ENCODE measurements at places on chromosomes 3 and 15.

DNA sequence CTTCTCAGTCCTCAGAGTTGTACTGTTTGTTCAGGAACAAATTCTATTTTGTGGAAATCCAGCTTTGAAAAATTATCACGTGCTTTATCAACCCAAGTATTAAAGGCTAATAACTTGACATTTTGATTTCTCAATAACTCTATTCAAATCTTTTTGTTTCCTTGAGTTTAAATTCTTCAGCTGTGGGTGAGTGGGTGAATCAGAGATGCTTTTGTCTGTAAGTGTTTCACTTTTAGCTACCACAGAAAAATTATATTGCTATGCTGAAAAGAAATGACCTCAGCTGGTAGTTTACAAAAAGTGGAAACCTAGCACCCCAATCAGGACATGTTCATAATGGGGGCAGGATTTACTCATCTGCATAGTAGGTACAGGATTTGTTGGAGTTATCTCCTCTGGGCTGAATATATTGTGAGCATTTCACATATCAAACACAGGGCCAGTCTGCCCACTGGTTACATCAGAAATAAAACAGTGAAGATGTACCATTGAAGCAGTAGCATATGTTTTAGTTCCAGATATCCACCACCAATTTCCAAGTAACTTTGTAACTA is 30.5 kb downstream of the MINDY4B start:
- DNase-seq, result no peak

DNA sequence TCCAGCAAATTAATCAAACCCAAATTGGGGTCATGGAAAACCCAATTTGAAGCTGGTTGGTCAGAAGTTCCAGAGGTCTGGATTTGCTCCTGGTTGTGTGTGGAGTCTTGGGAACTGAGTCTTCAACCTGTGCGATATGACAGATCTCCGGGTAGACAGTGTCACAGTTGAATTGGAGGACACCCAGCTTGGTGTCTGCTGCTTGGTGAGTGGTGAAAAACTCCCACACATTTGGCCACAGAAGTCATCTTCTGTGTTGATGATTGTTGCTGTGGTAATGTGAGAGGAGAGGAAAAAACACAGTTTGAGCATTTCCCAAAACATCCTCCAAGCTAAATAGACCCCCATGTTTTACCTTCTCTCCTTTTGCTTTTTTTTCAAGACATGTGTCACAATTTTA is 218.1 kb downstream of the TP63 start:
- DNase-seq, result no peak

DNA sequence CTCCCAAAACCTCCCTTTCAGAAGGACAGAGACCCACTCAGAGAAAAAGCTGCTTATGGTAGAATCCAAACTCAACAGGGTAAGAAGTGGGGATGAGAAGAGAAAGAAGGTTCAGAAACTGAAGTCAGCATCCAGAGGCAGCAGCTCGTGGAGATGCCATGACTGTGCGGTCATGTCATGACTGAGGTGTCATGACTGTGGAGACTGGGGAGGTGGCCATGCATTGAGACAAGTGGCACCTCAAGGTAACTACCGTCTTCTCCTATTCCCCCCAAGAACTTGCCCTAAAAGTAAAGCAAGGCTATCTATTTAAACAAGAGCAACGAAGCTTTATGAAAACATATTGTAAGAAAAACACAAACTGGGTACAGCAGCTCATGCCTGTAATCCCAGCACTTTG is 15.1 kb downstream of the CHRNA3 start:
- no peak for DNase-seq

DNA sequence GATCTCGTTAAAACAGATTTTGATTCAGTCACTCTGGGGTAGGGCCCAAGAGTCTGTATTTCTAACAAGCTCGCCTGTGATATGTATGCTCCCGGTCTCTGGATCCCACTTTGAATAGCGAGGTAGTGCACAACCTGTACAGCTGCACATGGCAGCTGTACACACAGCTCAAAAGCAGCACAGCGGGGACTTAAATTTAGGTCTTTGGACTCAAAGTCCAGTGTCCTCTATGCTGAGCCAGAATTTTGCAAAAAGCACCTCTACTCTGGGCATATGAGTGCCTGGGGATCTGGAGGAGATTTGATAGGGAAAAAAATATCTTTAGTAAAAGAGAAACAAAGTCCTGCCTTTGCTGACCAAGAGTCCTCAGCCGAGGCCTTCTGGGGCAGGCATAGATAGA is 83.1 kb downstream of the HMG20A start:
- no peak for DNase-seq

DNA sequence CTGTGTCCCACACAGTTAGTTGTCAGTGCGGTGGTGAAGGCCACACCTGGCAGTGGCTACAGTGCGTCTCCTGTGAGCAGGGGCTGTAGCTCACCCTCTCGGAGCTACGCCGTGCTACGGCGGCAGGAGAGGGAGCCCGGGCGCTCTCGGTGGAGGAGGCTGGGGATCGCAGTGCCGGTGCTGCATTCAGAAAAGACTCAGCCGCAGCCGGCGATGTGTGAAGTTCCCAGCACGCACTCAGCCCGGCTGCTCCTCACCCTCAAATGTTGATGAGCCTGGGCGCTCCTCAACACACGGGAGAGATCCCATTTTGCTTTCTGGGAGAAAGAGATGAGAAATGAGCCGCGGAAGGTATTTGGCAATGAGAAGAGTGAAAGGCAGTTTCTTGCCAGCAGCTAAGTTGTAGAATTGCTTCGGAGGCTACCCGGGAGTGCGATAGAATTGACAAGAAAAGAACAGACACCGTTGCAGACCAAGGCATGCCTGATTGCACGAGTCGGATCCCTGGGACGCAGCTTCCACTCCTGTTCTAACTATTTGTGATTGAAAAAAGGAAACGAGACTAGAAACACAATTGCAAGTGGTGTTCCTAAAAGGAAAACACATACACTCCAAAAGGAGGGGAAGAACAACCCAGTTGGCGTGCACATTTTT is at the start of gene UNC13C:
Gene UNC13C (plus strand): TSS at position 189 of the 654 bp plus-strand sequence. CDS start 34,463 bp downstream, outside the sequence.
- no peak for DNase-seq

GRCh38 chr3:71454512-71455403 is 128.8 kb downstream of the FOXP1 start:
- no peak for DNase-seq

DNA sequence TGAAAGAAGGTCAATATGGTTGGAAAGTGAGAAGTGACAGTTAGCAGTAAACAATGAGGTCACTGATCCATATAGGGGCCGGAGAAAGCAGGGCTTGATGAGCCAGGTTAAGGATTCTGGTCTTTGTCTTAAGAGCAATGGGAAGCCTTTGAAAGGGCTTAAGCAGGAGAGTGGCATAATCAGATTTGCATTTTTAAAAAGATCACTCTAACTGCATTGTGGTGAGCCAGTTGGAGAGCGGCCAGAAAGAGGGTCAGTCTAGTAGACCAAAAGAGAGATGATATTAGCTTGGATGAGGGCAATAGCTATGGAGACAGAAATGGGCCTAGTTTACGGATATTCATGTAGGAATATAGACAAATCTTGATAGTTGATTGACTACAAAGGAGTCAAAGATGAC is 46.6 kb downstream of the CPNE4 start:
- DNase-seq, result no peak

GRCh38 chr3:39362192-39362591 is 21.0 kb upstream of the SLC25A38 start:
- DNase-seq, result no peak

DNA sequence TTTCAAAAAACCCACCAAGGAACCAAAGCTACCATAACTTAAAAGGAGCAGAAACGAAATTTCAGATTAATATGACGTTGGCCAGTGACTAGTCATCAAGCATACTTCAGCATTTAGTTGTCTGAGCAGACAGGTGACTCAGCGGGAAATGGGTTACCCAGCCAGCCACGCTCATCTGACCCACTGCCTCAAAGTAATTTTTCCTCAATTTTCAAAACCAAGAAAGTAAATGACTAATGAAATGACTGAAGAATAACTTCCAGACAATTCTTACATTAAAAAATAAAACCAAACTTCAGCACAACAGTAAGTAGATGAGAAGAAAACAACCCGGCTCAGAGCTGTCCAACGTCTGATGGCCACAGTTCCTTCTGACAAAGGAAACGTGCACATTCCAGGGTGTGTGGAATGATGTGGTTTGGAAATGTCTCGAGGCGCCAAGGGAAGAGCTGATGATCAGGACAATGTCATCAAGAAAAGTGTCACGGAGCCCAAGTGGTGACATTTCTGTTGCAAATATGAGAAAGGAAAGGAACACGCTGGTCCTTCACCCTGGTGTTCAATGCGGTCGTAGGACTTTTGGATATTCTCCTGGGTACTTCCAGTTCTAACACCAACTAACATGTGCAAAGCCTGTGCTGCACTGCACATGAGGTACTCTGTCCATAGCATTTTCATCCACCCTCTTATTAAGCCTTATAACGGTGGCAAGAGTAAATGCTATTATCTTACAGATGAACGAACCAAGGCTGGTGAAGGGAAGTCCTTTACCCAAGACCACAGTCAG is 79.1 kb downstream of the FOXP1 start:
- DNase-seq, result no peak

- DNase-seq, result no peak
Observed at GRCh38 chr3:78178740-78179363, 1139.0 kb downstream of the ROBO2 start.

DNA sequence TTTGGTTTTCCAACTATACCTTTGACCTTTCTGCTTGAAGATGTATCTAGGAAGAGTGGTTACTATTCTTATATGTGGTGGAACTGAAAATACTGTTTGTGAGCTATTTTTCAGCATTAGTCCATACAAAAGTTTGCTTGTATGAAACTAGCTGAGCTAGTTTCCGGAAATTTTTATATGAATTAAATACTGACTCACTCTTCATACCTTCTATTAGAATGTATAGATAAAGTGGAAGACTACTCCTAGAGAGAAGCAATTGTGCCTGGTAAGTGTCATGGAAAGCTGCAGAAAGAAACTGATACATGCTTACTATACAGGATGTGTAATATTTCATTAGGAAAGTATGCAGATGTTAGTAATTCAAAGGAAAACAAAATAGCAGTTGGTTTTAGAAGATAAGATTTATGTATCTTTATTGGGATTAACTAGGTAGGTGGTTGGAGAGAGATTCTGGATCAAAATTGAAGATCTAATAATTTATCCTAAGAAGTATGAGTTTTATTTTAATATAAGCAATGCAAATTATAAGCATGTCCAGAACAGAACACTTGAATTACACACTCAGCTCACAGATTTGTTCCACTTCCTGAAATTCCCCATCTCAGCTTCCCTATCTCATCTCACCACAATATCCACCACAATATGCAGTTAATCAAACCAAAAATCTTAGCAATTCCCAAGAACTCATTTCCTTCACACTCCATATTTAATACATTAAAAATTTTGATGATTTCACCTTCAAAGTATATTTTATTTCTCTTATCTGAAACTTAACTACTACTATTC is 82.8 kb downstream of the BCHE start:
- no peak for DNase-seq

GRCh38 chr15:29903785-29904464 is 81.7 kb upstream of the TJP1 start:
- DNase-seq, result no peak

DNA sequence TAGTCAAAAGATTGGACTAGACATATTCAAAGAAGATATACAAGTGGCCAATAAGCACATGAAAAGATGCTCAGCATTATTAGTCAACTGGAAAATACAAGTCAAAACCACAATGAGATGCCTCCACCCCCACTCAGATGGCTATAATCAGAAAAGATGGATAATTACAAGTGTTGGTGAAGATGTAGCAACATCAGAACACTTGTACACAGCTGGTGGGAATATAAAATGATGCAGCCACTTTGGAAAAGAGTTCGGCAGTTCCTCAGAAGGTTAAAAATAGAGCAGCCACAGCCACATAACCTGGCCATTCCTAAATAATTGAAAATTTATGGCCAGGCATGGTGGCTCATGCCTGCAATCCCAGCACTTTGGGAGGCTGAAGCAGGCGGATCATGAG is 38.4 kb downstream of the HEG1 start:
- no peak for DNase-seq

- no peak for DNase-seq
Observed at GRCh38 chr3:69972672-69973071, 26.9 kb upstream of the SAMMSON start.

DNA sequence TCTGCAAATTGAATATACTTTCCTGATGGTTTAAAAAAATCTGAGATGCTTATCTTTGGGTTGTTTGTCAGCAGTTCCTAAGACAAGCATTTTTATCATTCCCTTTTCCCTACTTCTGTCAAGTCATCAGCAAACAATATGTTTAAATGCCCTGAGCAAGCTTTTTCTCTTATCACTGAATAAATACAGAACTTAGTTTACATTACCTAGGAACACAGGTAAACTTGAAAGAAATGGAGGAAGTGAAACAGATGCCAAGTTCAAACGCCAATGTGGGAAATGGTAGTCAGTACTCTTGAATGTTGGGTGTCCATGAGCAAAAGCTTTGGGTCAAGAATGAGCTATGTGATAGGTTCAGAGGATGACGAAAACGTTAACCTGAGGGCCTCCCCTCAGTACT is 17.2 kb upstream of the TCAIM start:
- no peak for DNase-seq

DNA sequence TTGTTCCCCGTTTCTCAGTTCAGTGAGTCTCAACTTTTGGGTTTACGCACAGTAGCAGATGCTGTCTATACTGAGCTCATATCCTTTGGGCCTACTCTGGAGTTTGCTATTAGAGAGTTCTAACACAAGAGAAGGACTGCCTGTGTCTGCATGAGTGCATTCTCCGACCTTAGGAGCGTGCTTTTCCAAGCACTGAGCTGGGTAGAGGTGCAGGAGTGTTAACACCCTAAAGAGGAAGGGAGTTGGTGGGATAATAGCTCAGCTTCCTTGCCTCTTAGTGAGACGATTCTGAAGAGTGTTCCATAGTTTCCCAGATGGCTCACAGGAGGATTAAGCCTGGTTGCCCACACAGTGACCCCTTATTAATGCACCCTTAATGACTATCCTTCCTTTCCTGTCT is 6.9 kb upstream of the OXSR1 start:
- DNase-seq, result no peak

GRCh38 chr3:182485301-182485700 is 308.0 kb upstream of the ATP11B start:
- no peak for DNase-seq

GRCh38 chr3:113174304-113174703 is 37.1 kb upstream of the BOC start:
- no peak for DNase-seq

GRCh38 chr3:158379517-158379916 is 191.5 kb upstream of the MLF1 start:
- no peak for DNase-seq

- DNase-seq, result no peak
Observed at GRCh38 chr3:32217339-32217738, 21.1 kb upstream of the CMTM8 start.

- DNase-seq, result no peak
Observed at GRCh38 chr15:95457520-95457919, 873.0 kb upstream of the NR2F2 start.

Measured in pons (tissue), 1 donor.